HT1080 (cell line): ENCODE measurements at places on chromosomes 6 and 20. TPM values are rescaled to one million over a fixed set of nuclear protein-coding genes. Genes with fewer than 3 reads are reported as not detected.

The FAM229B gene
- 2.2 and 5.0 TPM in 2 replicates for total RNA-seq

The BEND6 gene
- 2.2 and 7.7 TPM in 2 replicates for total RNA-seq

The GRM1 gene
- total RNA-seq, result 0.03 TPM in 1 of 2 replicates, not detected in the other

The HLA-DRB5 gene
- not detected in 2 replicates for total RNA-seq

The KIF25 gene
- not detected in 2 replicates for total RNA-seq

The NTSR1 gene
- 0.19 and 0.50 TPM in 2 replicates for total RNA-seq

The MC3R gene
- not detected in 2 replicates for total RNA-seq

The SLC32A1 gene
- total RNA-seq, result not detected in 2 replicates

The MAPK14 gene
- 28.6 and 31.3 TPM in 2 replicates for total RNA-seq

The SSTR4 gene
- total RNA-seq, result not detected in 2 replicates

The SMIM26 gene
- 154 and 161 TPM in 2 replicates for total RNA-seq

The HACE1 gene
- 5.6 and 5.8 TPM in 2 replicates for total RNA-seq

The AVP gene
- total RNA-seq, result not detected in 2 replicates

The C20orf141 gene
- total RNA-seq, result 0.50 TPM in 1 of 2 replicates, not detected in the other

The SIRPB1 gene
- 0.16 and 1.0 TPM in 2 replicates for total RNA-seq

The PLCB4 gene
- total RNA-seq, result 22.7 and 24.0 TPM in 2 replicates

The FAM217A gene
- total RNA-seq, result not detected in 2 replicates

The PLN gene
- total RNA-seq, result not detected in 2 replicates

The SLC12A5 gene
- 1.3 and 5.1 TPM in 2 replicates for total RNA-seq

The WFDC8 gene
- not detected in 2 replicates for total RNA-seq

The MRS2 gene
- 19.4 and 19.7 TPM in 2 replicates for total RNA-seq

The CCDC167 gene
- 19.5 and 33.1 TPM in 2 replicates for total RNA-seq

The THBS2 gene
- 19.9 TPM in 2 replicates for total RNA-seq

The HLA-DOB gene
- 0.10 and 0.13 TPM in 2 replicates for total RNA-seq

The NXT1 gene
- total RNA-seq, result 76.2 and 80.1 TPM in 2 replicates

The RAMACL gene
- 0.07 and 0.19 TPM in 2 replicates for total RNA-seq

The CST5 gene
- not detected in 2 replicates for total RNA-seq

The RAET1L gene
- total RNA-seq, result not detected in 2 replicates

The CLDN20 gene
- total RNA-seq, result not detected in 2 replicates

The WFDC10B gene
- 0.39 and 0.77 TPM in 2 replicates for total RNA-seq

The FOXQ1 gene
- not detected in 2 replicates for total RNA-seq

The MAP7 gene
- 1.7 and 2.1 TPM in 2 replicates for total RNA-seq

The LGSN gene
- not detected in 2 replicates for total RNA-seq

The MOXD1 gene
- 4.0 and 6.1 TPM in 2 replicates for total RNA-seq

The SNX21 gene
- total RNA-seq, result 38.5 and 39.6 TPM in 2 replicates

The MUC22 gene
- total RNA-seq, result not detected in 2 replicates

The RRAGD gene
- total RNA-seq, result 3.6 and 5.3 TPM in 2 replicates

The ENPP3 gene
- total RNA-seq, result 0.05 and 0.23 TPM in 2 replicates

The SEL1L2 gene
- not detected in 2 replicates for total RNA-seq
